Upper lobe of left lung (tissue), 6 donors: ENCODE measurements at places on chromosomes 7 and 10. TPM values are rescaled to one million over a fixed set of nuclear protein-coding genes. Genes with fewer than 3 reads are reported as not detected.

- peak; percentile 87 for DNase-seq
Measured at GRCh38 chr10:132418527-132419416, 21.8 kb downstream of the PWWP2B start.

DNA sequence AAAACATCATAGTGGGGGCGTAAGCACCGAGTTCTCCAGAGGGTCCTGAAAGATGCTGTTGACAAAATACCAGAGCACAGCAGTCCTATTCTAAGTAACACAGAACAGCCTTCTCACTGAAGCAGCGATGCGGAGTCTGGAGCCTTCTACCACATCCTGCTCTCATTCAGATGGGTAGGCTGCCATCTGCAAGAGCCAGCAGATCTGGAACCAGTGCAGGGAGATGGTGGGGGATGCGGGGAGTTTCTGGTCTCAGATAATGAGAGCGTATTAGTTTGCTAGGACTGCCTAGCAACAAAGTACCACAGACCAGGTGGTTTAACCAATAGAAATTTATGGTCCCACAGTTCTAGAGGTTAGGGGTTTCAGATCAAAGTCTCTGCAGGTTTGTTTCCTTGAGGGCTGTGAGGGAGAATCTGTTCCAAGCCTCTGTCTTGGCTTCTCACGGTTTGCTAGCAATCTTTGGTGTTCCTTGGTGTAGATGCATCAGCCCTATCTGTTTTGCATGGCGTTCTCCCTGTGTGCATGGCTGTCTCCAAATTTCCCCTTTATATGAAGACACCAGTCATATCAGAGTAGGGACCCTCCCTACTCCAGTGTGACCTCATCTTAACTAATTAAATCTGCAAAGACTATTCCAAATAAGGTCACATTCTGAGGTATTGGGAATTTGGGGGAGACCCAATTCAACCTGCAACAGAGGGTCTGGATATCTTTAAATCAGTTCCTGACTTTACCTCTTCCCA lies 52.0 kb upstream of the STEAP1B start:
- DNase-seq = no peak

- DNase-seq = peak; percentile 71
Measured at GRCh38 chr10:52256832-52257691, 57.0 kb upstream of the DKK1 start.

DNA sequence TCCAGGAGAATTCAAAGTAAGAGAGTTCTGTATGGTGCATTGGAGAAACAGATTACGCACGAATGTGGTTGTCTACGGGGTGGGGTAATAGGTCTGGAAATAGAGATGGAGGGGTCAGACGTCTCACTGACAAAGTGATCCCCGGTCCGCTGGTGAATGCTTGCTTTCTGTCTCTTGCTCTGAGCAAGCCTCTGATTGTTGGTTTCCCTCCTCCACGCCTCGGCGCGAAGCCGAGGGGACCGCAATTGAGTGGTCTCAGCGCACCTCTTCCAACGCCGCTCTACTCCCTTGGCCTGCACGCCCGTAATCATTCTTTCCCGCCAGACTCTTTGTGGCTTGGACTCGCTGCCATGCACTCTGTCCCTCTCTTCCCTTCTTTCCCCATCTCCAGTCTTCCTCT lies 46.5 kb upstream of the PFKP start:
- DNase-seq = no peak

ZNF394 gene
- total RNA-seq = 33.6 TPM

DNA sequence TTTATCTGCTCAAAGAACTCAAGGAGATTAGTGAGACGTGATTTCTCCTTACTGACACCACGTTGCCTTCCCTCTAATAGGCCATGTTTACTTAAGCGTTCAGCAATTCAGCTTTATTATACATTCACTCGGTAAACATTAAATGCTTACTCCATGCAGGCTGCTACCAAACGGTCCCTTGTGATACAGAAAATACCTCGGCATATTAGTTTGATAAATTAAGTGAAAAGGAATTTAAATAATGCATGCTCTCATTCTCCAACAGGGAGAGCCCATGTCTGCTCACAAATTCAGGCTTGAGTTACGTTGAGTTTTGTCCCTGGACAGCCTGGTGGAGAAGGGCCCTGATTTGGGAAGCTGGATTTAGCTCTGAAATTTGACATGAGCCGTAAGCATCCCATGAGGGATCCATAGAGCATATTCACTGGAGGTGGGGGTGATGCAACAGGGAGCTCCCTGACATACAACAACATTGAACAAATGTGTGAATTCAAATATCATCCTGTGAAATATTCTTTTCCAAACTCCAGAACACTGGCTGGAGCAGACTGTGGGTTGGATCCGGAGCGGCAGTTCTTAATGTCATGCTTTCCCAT lies 86.3 kb downstream of the TBXAS1 start:
- DNase-seq = no peak
